Umbilical cord (tissue), 2 donors: ENCODE measurements at places on chromosomes 11 and 22. TPM values are rescaled to one million over a fixed set of nuclear protein-coding genes. Genes with fewer than 3 reads are reported as not detected.

GSC2 gene
- not detected for total RNA-seq

JAML gene
- total RNA-seq = 18.8 TPM

USP2 gene
- total RNA-seq = 2.9 TPM

OR10A2 gene
- total RNA-seq = 1.9 TPM

PPP1R14B gene
- total RNA-seq = 60.4 TPM

TCN1 gene
- 2.2 TPM for total RNA-seq

ACO2 gene
- total RNA-seq = 19.7 TPM

KRTAP5-2 gene
- total RNA-seq = not detected

KDM4D gene
- total RNA-seq = 6.0 TPM

GRM5 gene
- total RNA-seq = 3.1 TPM

IRAG1 gene
- total RNA-seq = 62.6 TPM

GPHA2 gene
- total RNA-seq = not detected

LGR4 gene
- 106 TPM for total RNA-seq

SAA4 gene
- not detected for total RNA-seq

BTBD18 gene
- total RNA-seq = 3.1 TPM

DEPDC5 gene
- 29.9 TPM for total RNA-seq

OR2AT4 gene
- total RNA-seq = 10.1 TPM

CASP5 gene
- total RNA-seq = not detected

TMEM135 gene
- 14.7 TPM for total RNA-seq

RASD2 gene
- not detected for total RNA-seq

TRIM49D2 gene
- total RNA-seq = not detected

LDLRAD3 gene
- total RNA-seq = 28.9 TPM

SLC22A12 gene
- total RNA-seq = 2.4 TPM

RFPL2 gene
- 0.72 TPM for total RNA-seq

SYVN1 gene
- total RNA-seq = 13.0 TPM

IGF2 gene
- 2,215 TPM for total RNA-seq

OR2AG2 gene
- total RNA-seq = 4.3 TPM

C11orf42 gene
- total RNA-seq = not detected

PNPLA3 gene
- total RNA-seq = 0.48 TPM

ADAMTS8 gene
- total RNA-seq = 9.9 TPM

OR51B4 gene
- 3.1 TPM for total RNA-seq

RCOR2 gene
- total RNA-seq = 3.4 TPM

PRAME gene
- total RNA-seq = 0.96 TPM

GDPD4 gene
- 0.48 TPM for total RNA-seq

APOL4 gene
- 3.9 TPM for total RNA-seq

SUSD2 gene
- total RNA-seq = 12.3 TPM

FAM227A gene
- total RNA-seq = 3.1 TPM

NOX4 gene
- 14.0 TPM for total RNA-seq

RAG2 gene
- 0.72 TPM for total RNA-seq

ZNF215 gene
- 13.7 TPM for total RNA-seq

SVIP gene
- total RNA-seq = 7.5 TPM

PNPLA5 gene
- total RNA-seq = not detected
